ENCODE measurements at places on chromosomes 12 and 14.

DNA sequence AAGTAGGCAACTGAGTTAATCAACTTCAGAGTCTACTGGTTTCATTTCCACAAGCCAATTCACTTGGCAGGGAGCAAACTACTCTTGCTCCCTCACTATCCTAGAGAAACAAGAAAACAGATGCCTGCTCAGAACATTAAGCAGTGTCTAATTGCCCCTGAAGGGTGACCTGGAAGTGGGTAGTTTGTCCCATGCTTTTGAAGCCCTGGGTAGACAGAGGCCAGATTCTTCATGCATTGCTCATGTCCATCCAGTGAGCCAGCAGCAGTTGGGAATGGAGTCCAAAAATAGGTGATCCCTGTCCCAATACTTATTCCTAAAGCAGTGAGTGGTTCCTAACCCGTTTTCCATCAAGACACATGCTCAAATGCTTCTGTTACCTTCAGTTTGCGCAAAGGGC, 48.8 kb downstream of the BICDL1 start:
- DNase-seq, result no peak

- no peak for DNase-seq
These were observed 332.5 kb downstream of the NPAS3 start for GRCh38 chr14:33271216-33271615.

- DNase-seq, result no peak
These were observed 27.4 kb upstream of the STON2 start for GRCh38 chr14:81427348-81428058.

DNA sequence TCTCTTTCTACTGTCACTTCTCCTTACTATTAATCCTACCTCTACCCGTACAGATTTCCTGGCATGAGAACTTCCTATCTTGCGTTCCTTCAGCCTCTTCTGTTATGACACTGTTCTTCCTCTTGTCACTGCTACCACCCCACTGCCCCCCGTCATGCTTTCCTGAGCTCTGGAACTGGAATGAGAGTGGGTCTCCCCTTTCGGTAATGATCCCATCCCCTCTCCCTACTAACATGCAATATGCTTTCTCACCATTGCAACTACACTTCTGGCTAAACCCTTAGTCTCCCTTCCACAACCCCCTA, 4.9 kb upstream of the AP1G2 start:
- no peak for DNase-seq

GRCh38 chr12:58364389-58365086, 423.2 kb downstream of the ATP23 start:
- no peak for DNase-seq

DNA sequence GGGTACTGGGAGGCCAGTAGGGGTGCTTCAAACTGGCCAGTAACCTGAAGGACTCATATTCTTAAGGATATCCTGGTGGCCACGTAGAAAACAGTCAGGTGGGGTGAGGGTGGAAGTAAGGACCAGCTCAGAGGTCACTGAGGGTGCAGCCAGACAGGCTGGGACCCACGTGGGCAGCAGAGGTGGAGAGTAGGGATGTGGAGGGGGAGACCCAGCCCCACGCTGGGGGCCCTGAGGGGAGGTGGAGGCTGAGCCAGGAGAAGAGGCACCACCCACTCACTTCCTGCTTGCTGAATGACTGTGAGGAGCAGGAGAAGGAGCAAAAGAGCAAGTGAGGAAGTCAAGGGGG, 12.6 kb upstream of the SERPINA3 start:
- DNase-seq, result no peak

- DNase-seq, result no peak
These were observed 6.6 kb upstream of the PA2G4 start for GRCh38 chr12:56097738-56098137.

DNA sequence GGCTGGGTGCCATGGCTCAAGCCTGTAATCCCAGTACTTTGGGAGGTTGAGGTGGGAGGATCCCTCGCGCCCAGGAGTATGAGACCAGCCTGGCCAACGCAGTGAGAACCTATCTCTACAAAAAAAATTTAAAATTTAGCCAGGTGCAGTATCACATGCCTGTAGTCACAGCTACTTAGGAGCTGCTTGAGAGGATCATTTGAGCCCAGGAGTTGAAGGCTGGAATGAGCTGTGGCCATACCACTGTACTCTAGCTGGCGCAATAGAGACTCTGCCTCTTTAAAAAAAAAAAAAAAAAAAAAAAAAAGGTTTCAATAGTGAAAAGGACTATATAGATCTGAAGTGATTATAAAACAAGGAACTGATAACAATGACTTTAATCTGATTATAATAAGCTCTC, 13.5 kb downstream of the PSMA3 start:
- DNase-seq, result no peak

- DNase-seq, result no peak
These were observed 318.8 kb upstream of the FKBP4 start for GRCh38 chr12:2475984-2476383.

- DNase-seq, result no peak
These were observed 79.8 kb downstream of the MYRFL start for GRCh38 chr12:69904777-69905176.

GRCh38 chr12:5003025-5003666, 40.5 kb upstream of the KCNA5 start:
- peak; percentile 90 for DNase-seq

GRCh38 chr12:15201056-15201455, 20.2 kb downstream of the RERG start:
- DNase-seq, result no peak

GRCh38 chr12:91057368-91058165, at the start of gene KERA:
TSS of gene KERA (minus strand) at chr12:91058024. CDS start at chr12:91056281, 1,743 bp downstream.
- no peak for DNase-seq

Measured in NCI-H774 (cell line).